ENCODE measurements at places on chromosomes 7 and 10.

- no peak for DNase-seq
These were observed 57.1 kb downstream of the DMBT1 start for GRCh38 chr10:122617476-122618270.

- DNase-seq: no peak
These were observed 53.1 kb downstream of the SLK start for GRCh38 chr10:104020020-104020419.

DNA sequence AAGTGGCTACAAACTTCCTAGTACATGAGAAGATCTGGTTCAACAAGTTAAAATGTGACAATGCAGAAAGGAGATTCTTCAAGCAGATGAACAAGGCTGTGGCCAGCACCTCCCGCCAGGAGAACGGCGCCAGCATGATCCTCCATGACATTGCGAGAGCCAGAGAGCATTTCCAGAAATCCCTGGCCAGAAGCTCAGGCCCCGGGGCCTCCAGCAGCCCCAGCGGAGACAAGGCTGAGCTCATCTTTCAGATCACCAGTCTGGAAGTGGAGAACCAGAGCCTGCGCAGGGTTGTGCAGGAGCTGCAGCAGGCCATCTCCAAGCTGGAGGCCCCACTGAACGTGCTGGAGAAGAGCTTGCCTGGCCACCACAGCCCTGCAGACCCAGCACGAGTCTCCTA, 40.1 kb upstream of the ZNF273 start:
- DNase-seq: no peak

GRCh38 chr10:47319784-47320183, 2.5 kb upstream of the GDF2 start:
- no peak for DNase-seq

DNA sequence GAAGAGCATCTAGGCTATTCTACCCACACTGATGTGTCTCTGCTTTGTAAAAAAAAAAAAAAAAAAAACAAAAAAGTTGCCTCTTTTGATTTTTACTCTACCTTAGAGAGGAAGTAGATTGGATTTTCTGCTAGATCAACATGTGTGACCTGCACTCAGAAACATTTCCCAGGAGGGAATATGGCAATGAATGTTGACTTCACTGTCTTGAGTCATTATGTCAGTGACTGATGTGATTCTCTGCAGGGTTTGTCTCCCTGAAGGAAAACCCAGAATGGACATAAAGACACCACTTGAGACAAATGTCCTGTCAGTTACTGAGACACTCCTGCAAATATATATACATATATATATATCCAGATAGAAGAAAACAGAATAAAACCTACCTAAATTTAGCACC, 370.3 kb downstream of the BMPER start:
- no peak for DNase-seq

DNA sequence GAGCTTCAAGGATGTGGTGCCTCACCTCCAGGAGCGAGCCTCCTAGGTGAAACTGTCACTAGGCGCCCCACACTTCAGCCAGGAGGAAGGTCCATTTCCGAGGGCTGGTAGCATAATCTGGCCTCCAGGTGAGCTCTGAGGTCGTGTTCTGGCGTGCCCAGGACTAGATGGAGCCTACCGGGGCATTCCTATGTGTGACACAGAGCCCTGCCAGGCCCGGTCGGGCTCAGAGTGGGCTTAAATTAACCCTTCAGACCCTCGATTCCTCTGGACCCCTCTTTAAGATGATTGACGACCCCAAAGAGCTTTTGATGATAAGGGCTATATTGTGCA, 233.1 kb downstream of the EBF3 start:
- no peak for DNase-seq

- DNase-seq: peak; percentile 22
These were observed 124.9 kb downstream of the DLG5 start for GRCh38 chr10:77801474-77802161.

GRCh38 chr10:60130130-60130579, 223.8 kb upstream of the CCDC6 start:
- DNase-seq: no peak

- DNase-seq: no peak
These were observed 128.6 kb upstream of the BMPER start for GRCh38 chr7:33776788-33777187.

DNA sequence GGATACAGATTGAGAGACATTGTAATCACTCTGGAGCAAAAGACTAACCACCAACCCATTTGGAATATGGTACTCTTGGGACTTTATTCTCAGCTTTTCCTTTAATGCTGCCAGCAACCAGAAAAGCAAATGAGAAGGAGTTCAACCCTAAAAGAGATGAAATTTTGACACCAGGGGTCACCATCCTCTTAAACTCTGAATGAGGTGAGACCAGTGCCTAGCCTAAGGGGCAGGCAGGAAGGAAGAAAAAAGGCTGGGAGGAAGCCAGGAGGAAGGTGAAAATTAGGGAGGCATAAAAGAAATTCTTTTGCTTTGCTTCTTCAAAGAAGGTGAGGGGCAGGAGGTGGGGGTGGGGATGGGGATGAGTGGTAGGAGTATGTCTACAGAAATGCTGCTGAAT, 135.8 kb downstream of the JAZF1 start:
- no peak for DNase-seq

DNA sequence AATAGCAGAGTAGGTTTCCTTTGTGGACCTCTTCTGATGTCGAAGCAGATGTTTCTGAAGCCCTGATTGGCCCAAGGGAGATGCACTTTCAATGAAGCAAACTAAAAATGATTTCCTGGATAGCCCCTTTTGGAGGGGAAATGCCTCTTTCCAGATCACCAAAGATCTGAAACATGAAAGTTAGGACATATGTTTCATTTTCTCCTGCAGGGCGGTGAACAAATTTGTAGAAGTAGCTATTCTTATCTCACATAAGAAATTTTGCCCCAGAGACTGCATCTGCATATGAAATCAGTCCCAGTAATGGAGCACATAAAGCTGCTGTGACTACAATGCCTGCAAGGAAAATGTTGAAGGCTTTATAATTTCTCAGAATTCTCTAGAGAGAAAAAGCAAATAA, 56.0 kb downstream of the THSD7A start:
- no peak for DNase-seq

DNA sequence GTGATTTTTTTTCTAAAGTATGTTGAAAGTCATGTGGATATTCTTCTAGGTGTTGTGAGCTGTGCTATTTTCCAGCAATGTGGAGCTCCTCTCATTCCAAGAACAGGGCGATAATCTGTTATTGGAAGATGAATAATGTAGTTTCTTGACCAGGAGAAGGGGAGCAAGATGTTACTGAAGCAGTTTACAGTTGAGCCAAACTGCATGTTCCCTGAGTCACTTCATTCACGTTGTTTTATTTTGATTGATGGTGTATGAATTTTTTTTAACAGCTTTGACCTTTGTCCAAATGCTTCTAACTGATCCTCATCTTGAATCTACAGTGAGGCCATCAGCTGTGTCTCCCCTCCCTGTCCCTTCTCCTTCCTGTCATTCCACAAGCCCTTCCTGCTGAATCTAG, 277.1 kb upstream of the KLF6 start:
- DNase-seq: no peak

- no peak for DNase-seq
These were observed 50.5 kb downstream of the CDK6 start for GRCh38 chr7:92785923-92786322.

GRCh38 chr10:28020080-28020860, 21.4 kb upstream of the ODAD2 start:
- no peak for DNase-seq

DNA sequence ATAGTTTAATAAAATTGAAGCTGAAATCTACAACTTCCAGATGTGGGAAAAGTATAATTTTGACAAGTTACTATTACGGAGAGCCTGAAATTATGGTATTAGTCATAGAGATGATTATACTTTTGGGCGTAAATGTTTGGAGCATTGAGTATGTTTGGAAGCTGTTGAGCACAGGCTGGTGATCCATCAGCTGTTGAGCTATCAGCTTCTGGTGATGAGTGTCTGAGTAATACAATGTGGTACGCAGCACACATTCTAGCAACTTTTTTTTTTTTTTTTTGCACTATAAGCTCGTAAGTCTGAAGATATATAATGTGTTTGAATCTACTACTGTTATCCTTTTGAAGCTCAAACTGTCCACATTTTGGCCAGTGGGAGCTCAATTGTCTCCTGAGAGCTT, 123.4 kb downstream of the ATE1 start:
- DNase-seq: no peak

GRCh38 chr7:5614600-5614999, 166.9 kb downstream of the RNF216 start:
- DNase-seq: no peak

DNA sequence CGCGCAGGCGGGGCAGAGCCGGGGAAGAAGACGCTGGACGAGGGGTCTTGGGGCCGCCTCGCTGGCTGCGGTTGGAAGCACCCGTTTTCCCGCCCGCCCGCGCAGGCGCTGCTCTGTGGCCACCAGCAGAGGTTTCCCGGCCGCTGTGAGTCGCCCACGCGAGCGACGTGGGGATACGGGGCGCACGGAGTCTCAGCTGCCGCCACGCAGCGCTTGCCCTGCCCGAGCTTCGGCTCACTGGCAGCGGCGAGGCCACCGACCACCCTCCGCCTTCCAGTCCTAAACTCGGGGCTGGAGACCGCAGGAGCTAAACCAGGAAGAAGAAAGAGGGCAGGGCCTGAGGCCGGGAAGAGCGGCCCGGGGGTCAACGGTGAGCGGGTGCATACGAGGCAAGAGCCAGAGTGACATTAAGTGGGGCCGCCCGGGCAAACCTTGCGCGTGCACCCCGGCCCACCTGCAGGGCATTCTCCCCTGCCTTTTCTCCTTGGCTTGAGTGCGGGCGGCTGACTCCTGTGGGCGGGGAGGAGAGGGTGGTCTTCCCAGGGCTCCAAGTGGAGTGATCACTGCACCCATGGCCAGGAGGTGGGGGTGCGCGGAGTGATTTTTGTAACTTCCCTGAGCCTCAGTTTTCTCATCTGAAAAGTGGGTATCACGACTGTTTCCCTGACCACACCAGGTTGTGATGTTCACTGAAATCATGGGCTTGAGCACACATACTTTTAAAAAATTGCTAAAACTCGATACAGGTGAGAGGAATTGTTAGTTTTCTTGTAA, 7.1 kb upstream of the EMX2 start:
- no peak for DNase-seq

- no peak for DNase-seq
These were observed 161.3 kb downstream of the KLF6 start for GRCh38 chr10:3623746-3624145.

GRCh38 chr10:97898429-97898828, 48.8 kb downstream of the GOLGA7B start:
- no peak for DNase-seq

DNA sequence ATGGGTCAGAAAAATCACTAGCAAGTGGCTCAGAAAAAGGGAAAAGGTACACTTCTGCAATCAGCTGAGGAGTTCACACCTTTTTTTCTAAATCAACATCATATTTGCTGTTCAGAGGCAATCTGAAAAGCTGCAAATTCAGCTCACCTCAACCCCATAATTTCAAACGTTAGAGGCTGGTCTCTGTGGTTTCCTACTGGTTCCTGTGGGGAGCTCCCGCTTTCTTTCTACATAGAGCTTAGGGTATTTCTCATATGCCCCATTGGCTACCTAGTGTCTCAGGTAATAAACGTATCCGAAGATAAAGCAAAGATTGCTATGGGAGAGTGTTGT, 5.2 kb upstream of the ZNF22 start:
- no peak for DNase-seq

- no peak for DNase-seq
These were observed 9.5 kb upstream of the KAZALD1 start for GRCh38 chr10:101052285-101052684.

DNA sequence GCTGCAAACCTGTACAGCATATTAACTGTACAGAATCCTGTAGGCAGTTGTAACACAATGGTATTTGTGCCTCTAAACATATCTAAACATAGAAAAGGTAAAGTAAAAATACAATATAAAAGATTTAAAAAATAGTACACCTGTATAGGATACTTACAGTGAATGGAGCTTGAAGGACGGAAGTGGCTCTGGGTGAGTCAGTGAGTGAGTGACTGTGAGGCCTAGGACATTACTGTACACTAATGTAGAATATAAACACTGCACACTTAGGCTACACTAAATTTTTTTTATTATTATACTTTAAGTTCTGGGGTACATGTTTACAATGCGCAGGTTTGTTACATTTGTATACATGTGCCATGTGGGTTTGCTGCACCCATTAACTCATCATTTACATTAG, 97.3 kb upstream of the STK17A start:
- no peak for DNase-seq

GRCh38 chr7:90747516-90747915, 151.4 kb downstream of the CDK14 start:
- DNase-seq: no peak

- no peak for DNase-seq
These were observed 604.0 kb upstream of the PFKP start for GRCh38 chr10:2463316-2463715.

- DNase-seq: no peak
These were observed 188.9 kb downstream of the BICC1 start for GRCh38 chr10:58701405-58702135.

- DNase-seq: no peak
These were observed 46.1 kb downstream of the ARMH3 start for GRCh38 chr10:102009801-102010425.

- DNase-seq: no peak
These were observed 325.4 kb downstream of the ADARB2 start for GRCh38 chr10:1411956-1412355.

GRCh38 chr7:104909096-104909495, 104.9 kb upstream of the KMT2E start:
- no peak for DNase-seq

DNA sequence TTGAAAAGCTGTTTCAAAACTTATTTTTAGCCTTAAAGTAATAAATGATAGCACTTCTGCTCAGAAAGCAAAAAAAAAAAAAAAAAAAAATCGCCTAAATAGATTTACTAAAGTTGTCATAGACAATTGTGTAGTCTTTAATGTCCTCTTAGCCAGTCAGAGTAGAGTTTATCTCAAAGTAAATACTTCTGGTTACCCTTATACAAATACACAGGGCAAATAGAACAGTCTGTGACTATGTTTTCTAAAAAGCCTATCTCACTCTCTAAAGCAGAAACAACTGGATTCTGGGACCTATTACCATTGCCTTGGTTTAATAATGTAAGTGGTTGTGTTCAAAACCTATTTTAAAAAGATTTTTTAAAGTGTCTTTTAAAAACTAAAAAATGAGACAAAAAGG, 156.2 kb upstream of the THSD7A start:
- no peak for DNase-seq

GRCh38 chr7:138067774-138068173, 8.5 kb upstream of the AKR1D1 start:
- DNase-seq: no peak

GRCh38 chr10:91605968-91606367, 26.9 kb downstream of the PPP1R3C start:
- DNase-seq: no peak

DNA sequence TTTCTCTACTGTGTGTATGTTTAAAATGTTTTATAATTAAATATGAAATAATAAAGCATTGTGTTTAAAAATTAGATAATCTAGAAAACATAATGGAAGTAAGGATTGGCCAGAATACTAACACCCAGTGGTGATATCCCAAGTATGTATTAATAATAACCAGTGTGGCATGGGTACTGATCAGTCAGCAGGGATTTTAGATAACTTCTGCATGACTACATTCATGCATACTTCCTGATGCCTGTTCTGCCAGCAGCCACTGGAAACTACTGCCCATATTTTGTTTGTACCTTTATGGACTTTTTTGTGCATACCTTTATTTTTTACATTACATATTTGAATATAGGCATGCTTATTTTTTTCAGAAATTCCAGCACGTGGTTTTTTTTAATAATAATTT, 156.6 kb upstream of the TMEM196 start:
- DNase-seq: no peak

GRCh38 chr7:101058355-101058754, 26.9 kb upstream of the TRIM56 start:
- peak; percentile 25 for DNase-seq
